ENCODE measurements at places on chromosomes 2 and 18.

DNA sequence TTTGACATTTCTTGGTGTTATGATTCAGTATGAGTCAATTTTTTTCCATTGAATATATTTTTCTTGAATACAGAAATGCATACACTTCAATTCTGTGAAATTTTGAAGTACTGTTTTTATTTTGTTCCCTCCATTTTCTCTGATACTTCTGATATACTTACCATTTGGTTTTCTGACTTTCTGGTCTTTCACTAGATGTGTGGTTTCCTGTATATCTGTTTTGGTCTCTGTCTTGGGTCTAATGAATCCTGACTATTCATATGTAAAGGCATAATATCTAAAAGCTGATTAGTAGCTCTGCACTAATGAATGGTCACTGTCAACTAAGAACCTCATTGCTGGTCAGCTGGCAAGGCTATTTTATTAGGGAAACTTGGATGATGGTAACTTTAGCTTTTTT lies 345.6 kb downstream of the GRB14 start:
- no peak for DNase-seq

DNA sequence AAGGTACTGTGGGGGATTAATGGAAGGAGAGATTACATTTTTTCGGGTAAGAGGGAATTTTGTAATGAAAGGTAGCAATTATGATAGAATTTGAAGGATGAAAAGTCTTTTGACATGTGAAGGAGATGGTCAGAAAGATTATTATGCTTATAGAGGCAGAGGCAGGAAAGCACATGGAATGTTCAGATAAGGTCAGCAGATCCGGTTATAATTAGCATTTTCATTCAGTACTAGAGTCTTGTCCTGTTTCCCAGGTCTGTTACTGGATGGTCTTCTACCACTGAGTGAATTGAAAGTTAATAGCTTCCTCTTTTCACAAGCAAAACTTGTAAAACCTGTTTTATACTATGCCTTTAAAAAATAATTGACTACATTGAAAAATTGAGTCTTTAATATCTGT lies 116.9 kb downstream of the PHLPP1 start:
- DNase-seq, result no peak

- DNase-seq, result no peak
Measured at GRCh38 chr2:96495982-96496629, 9.1 kb downstream of the NEURL3 start.

DNA sequence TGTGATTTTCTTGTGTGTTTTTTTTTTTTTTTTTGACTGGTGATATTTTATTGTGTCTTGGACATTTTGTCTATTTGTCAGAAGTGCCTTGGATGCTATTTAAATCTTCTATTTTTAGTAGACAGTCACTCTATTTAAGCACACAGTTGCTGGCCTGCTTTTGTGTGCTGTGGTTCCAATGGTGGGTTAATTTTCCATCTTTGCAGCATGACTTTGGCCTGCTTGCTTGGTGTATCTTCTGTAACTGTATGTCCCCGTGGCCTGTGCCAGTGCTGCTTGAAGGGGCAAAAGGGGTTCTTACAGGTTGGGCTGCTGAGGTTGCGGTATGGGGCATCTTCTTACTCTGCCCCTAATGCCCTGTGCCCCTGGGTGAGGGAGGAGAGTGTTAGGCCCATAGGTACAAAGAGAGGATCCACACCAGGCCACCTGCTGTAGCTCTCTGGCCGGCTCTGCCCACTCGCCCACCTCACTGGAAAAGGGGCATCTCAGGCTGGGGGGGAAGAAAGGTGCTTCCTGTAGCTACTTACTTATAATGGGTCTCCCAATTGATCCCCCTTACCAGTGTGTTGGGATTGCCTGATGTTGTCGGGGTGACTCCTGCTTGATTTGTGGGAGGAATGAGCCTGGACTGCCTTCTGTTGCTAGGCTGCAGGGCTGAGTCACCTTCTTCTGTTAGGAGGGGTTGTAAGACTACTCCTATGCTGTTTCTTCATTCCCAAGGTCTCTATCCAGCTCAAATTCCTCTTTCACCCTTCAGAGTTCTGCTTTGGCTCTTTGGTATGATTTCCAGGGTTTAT lies 490.0 kb upstream of the HS6ST1 start:
- DNase-seq, result no peak

- DNase-seq, result no peak
Measured at GRCh38 chr18:13260935-13261640, 42.5 kb downstream of the LDLRAD4 start.

DNA sequence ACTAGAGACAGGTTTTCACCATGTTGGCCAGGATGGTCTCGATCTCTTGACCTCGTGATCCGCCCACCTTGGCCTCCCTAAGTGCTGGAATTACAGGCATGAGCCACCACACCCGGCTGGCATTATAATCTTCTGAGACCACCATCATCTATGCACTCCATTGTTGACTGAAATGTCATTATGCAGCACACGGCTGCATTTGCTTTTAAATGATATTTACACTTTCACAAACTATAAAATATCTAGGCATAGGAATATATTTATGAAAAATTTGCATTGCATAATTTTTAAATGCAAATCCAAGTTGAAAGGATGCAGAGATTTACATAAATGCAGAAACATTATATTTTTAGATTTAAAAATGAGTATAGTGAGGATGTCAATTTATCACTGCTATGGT lies 30.0 kb upstream of the ANKRD44 start:
- no peak for DNase-seq

DNA sequence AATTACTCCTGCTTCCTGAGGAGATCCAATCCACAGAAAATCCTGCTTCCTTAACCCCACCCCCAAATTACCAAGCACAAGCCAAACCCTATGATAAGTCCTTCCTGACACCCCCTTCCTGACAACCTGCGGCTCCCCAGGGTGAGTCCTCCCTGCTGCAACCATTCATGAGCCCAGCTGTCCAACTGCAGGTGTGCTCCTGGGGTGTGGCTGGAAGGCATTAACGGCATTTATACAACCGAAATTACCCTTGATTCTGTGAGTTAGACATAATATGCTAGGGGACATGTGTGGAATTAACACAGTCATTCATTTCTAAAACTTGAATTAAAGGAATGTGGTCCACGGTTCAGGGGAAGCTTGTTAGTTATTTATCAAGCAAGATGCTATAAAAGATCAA lies 119.0 kb upstream of the ALKAL2 start:
- DNase-seq, result no peak

GRCh38 chr2:25228848-25229278 lies 60.5 kb upstream of the POMC start:
- DNase-seq, result peak; percentile 93

GRCh38 chr2:11674983-11675382 lies 5.0 kb upstream of the NTSR2 start:
- DNase-seq, result no peak

GRCh38 chr2:201909961-201910361 lies 103.6 kb downstream of the CDK15 start:
- no peak for DNase-seq

GRCh38 chr2:119823734-119824334 lies 64.1 kb downstream of the PTPN4 start:
- DNase-seq, result no peak

- DNase-seq, result no peak
Measured at GRCh38 chr2:54360055-54360792, 95.9 kb upstream of the SPTBN1 start.

DNA sequence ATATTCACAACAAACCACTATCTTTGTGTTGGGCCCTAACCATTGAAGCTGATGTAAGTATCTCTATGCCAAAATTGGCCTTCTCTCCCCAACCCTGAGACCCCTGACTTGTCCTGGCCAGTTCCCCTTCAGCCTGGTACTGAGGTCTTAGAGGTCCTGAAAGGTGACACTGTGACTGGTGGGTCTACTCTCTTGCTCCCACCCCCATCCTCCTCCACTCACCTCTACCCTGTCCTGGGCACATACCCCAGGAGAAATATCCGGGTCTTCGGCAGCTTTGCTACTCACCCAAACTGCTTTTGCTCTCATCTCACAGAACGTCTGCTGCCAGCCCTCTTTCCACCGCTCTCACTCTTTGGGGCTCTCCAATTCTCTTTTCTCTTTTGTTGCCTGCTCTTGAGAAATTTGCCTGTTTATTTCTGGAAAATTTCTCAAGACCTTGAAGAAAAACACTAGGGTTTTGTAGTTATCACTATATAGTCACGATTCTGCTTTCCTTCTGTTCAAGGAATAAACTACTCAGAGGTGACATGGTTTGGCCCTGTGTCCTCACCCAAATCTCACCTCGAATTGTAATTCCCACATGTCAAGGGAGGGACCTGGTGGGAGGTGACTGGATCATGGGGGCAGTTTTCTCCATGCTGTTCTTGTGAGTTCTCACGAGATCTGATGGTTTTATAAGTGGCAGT lies 133.8 kb upstream of the PKDCC start:
- no peak for DNase-seq

DNA sequence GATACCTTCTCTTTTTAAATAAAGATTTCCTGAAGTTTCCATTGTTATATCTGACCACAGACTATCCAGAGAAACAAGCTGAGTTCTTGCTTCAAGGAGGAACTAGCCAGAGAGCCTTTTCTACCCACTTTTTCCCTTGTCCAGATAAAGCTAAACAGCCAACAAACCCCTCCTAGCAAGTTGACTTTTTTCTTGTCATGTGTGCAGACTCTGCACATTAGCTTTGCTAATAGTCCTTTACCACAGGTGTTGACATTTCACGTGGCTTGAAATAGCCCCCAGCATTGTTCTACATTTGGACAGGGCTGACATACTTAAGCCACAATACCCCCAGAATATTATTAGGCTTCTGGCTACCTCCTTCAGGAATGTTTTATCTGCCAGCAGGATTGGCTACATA lies 40.7 kb downstream of the PCBP1 start:
- no peak for DNase-seq

- DNase-seq, result peak; percentile 27
Measured at GRCh38 chr2:55419233-55419678, 400 bp downstream of the CCDC88A start.

DNA sequence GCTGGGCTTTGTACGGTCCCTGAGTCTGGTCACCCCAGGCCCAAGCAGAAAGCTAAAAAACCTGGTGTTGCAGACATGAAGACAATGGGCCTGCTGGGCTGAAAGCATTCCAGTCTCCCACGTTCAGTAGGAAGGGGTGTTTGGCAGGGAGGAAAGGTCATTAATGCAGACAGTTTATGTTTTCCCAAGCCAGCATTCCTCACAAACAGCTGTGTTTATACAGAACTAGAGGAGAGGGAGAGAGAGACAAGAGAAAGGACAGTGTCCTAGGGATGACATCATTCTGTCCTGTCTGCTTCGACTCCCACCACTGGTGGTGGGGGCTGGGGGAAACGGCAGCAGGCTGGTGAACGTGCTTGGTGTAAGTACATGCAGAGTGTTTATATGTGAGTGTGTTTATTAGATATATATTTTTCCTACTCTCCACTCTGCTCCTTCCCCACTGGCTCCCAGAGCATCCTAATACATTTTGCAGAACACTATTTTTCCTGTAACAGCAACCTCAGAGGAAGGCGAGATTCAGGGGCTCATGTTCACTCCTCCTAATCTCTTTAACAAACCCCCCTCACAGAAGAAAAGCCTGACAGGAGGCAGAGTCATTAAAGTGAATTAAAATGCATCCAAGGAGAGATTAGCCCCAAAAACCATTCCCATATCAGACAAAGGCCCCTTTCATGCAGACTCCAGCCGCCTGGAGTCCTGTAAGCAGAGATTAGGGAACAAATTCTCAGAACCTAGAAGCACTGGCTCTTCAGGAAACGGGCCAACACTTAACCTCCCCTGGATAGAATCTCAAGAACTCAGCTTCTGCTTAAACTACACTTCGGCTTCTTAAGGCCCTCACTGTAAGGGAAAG lies 380.4 kb downstream of the TNS1 start:
- no peak for DNase-seq

DNA sequence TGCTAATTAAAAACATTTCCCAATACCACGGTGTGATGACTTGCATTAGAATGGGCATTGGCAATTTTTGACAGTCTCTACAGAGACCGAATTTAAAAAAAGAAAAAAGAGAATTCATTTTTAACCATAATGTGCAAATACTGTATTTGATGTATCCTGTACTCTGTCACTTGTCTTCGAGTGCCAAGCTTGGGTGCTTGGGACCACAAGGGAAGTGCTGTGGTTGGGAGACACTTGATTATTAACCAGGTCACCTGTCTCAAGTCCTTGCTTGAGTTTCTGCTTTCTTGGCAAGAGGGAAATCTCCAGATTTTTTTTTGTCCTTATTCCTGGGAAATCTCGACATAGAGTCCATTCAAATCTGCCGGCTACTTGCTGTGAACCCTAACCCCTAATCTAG lies 209.0 kb downstream of the MC4R start:
- DNase-seq, result no peak

DNA sequence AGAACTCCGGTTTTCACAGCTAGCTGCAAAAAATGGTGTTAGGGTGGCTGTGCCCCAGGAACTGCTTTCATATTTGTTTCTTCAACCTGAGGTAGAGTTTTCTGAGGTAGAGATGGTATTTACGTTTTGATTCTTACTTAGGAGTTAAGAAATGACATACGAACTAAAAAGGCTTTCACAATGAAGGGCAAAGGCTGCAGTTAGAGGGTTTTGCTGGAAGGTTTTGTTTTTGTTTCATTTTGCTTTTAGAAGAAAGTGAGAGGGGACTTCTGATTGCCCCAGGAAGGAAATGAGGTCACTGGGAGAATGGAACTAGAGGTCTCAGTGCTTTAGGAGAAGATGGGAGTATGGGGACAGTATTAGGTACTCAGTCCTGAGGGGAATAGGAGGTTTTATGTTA lies 15.5 kb downstream of the CDCA7 start:
- DNase-seq, result no peak

- DNase-seq, result no peak
Measured at GRCh38 chr18:50518787-50519546, 40.9 kb upstream of the MAPK4 start.

DNA sequence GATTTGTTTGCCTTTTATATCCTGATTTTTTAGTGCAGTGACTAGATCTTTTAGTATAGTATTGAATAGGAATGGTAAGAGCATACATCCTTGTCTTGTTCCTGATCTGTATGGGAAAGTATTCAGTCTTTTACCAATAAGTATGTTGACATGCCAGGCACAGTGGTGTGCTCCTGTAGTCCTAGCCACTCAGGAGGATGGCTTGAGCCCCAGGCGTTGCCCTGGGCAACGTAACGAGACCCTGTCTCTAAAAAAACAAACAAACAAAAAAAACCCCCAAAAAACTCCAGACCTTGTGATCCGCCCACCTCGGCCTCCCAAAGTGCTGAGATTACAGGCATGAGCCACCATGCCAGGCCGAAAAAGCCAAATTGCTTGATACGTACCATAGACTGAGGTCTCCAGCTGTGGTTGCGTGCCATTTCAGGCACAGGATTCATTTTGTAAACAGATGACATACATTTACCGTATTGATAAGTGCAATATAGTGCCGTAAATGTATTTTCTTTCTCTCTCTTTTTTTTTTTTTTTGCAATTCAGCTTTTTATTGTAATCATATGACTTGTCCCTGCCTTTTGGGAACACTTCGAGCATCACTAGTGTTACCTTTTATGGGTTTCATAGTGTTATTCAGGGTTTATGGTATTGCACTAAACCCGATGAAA lies 18.5 kb downstream of the BIRC6 start:
- no peak for DNase-seq

Data from HuH-7 (cell line).